ENCODE measurements at places on chromosomes 4 and X. TPM values are rescaled to one million over a fixed set of nuclear protein-coding genes. Genes with fewer than 3 reads are reported as not detected.

GRCh38 chrX:151099001-151099400 is 77.4 kb upstream of the GPR50 start:
- no peak overlapping the region for H3K4me3 ChIP-seq
- DNase-seq = no peak
- H3K27ac ChIP-seq = no peak overlapping the region

DNA sequence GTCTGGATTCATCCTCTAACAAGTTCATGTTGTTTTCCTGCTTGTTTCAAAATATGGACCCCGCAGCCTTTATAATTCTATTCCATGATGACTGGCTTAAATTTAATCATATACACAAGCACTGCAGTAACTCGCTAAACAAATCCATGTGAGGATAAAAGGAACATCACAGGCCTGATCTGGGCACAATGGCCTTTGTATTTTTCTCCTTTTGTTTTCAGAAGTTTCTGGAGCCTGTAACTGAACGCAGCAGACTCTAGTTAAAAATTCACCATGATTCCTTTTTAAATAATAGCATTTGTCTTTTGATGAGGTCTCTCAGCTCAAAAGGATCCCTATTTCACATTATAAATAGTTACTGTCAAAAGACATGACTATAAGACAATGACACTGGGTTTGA is 30.2 kb upstream of the TMEM184C start:
- no peak for DNase-seq
- H3K27me3 ChIP-seq = no peaks in the 10 kb centered on the region
- H3K36me3 ChIP-seq = no peaks in the 10 kb centered on the region
- no peak overlapping the region for H3K27ac ChIP-seq

DNA sequence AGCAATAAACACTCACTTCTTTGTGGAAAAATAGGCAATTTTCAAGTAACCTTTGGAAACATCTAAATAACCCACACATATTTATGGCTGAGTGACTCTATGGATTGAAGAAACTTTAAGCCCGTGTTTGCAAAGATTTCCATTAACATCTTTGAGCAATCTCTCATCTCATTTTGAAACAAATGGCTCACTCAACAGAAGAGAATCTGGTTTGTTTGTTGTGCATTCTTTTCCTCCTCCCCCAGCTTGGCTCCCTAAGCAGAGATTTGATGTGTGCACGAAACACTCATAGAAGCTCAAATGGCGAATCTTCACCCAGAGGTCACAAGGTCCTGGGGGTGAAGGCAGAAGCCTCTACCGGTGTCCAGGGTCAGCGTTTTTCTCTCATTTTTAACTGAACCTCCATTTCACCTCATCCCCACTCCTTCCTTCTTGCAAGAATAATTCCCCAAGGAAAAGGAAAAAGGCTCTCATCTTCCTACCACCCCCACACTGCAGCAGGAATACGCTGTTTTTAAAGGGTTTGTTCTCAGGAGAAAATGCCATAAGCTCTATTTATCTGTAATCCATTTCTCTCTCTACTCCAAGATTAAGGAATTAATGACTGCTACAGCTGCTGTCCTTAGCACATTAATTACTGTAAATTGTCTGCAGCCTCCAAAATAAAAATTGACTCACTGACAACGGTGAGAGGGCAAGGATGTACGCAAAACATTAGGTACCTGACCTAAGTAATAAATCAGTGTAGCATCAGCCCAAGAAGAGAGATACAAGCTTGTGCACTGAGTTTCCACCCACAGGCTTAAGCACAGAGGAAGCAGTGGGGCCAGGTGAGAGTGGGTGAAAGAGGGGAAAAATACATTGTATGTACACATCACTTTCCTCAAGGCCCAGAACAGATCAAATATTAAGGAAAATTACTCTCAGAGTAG is 307.6 kb upstream of the NOCT start:
- H3K4me3 ChIP-seq = no peak overlapping the region
- H3K27me3 ChIP-seq = no peaks in the 10 kb centered on the region
- no peak for DNase-seq
- no peaks in the 10 kb centered on the region for H3K4me1 ChIP-seq
- H3K36me3 ChIP-seq = no peaks in the 10 kb centered on the region
- H3K27ac ChIP-seq = no peak overlapping the region

- no peaks in the 10 kb centered on the region for H3K36me3 ChIP-seq
- no peaks in the 10 kb centered on the region for H3K4me1 ChIP-seq
- no peak overlapping the region for H3K27ac ChIP-seq
- DNase-seq = no peak
- H3K4me3 ChIP-seq = no peak overlapping the region
Observed at GRCh38 chrX:2451501-2452316, 49.1 kb downstream of the DHRSX start.

SPATA18 gene
- total RNA-seq = under 0.01 TPM

Data from uterus (tissue), 4 donors.